ENCODE measurements at places on chromosomes 6 and 20. TPM values are rescaled to one million over a fixed set of nuclear protein-coding genes. Genes with fewer than 3 reads are reported as not detected.

PDYN gene
- total RNA-seq: not detected

CDH22 gene
- total RNA-seq: 0.60 TPM

HCRTR2 gene
- not detected for total RNA-seq

MOCS3 gene
- 5.4 TPM for total RNA-seq

SLC35B3 gene
- total RNA-seq: 14.7 TPM

ISM1 gene
- 19.3 TPM for total RNA-seq

RAET1L gene
- not detected for total RNA-seq

HECA gene
- total RNA-seq: 31.9 TPM

FAXC gene
- 2.4 TPM for total RNA-seq

ID4 gene
- total RNA-seq: 69.0 TPM

SMIM13 gene
- 9.9 TPM for total RNA-seq

MAFB gene
- total RNA-seq: 84.1 TPM

SYCP2L gene
- total RNA-seq: 2.0 TPM

DEFB119 gene
- not detected for total RNA-seq

CRISP2 gene
- total RNA-seq: not detected

PROCR gene
- total RNA-seq: 79.5 TPM

HSF2 gene
- total RNA-seq: 20.7 TPM

MYT1 gene
- total RNA-seq: not detected

LST1 gene
- 22.7 TPM for total RNA-seq

CST11 gene
- not detected for total RNA-seq

MATN4 gene
- not detected for total RNA-seq

NKX2-2 gene
- total RNA-seq: not detected

LPA gene
- total RNA-seq: 0.42 TPM

RAET1E gene
- total RNA-seq: 0.30 TPM

PTPRA gene
- total RNA-seq: 119 TPM

ADGRF4 gene
- not detected for total RNA-seq

LY6G5C gene
- total RNA-seq: not detected

HUS1B gene
- total RNA-seq: 8.4 TPM

DPPA5 gene
- total RNA-seq: not detected

PIGU gene
- total RNA-seq: 28.8 TPM

NCOA5 gene
- 50.0 TPM for total RNA-seq

EYS gene
- 4.5 TPM for total RNA-seq

TINAG gene
- 0.22 TPM for total RNA-seq

LY6G6F gene
- total RNA-seq: not detected

TSBP1 gene
- total RNA-seq: not detected

TXLNB gene
- total RNA-seq: 0.63 TPM

CFAP61 gene
- not detected for total RNA-seq

RIPPLY2 gene
- not detected for total RNA-seq

OR2J3 gene
- total RNA-seq: not detected

OPN5 gene
- not detected for total RNA-seq

HTR1E gene
- not detected for total RNA-seq

AIF1 gene
- 49.4 TPM for total RNA-seq

RIN2 gene
- total RNA-seq: 71.4 TPM

TCF19 gene
- total RNA-seq: 1.2 TPM

FGD2 gene
- total RNA-seq: 182 TPM

FAM162B gene
- 6.7 TPM for total RNA-seq

TSHZ2 gene
- 33.7 TPM for total RNA-seq

PREX1 gene
- total RNA-seq: 50.7 TPM

BMP5 gene
- total RNA-seq: 1.5 TPM

TRIM10 gene
- total RNA-seq: not detected

SLC35F1 gene
- total RNA-seq: 15.3 TPM

MICB gene
- 1.0 TPM for total RNA-seq
